ENCODE measurements at places on chromosomes 12 and 14.

DNA sequence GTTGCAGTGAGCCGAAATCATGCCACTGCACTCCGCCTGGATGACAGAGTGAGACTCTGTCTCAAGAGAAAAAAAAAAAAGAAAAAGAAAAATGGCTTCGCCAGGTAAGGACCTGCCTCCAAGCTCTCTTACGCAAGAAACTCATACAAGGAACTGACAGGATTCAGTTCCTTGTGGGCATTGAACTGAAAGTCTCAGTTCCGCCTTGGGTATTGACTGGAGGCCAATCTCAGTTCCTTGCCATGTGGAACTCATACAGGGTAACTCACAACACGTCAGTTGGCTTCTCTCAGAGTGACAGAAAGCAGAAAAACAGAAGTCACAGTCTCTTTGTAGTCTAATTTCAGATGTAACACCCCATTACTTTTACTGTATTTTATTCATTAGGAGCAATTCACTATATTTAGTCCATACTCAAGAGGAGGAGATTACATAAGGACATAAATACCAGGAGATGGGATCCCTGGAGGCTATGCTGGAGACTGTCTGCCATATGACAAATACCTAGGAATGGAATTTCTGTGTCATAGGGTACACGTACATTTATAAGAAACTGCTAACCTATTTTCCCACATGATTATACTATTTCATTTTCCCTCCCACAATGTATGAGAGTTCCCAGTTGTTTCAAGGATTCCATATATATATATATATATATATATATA, 11.4 kb upstream of the NOPCHAP1 start:
- DNase-seq: no peak

- no peak for DNase-seq
Observed at GRCh38 chr12:12404297-12404696, 47.4 kb downstream of the BORCS5 start.

GRCh38 chr14:103026988-103027387, 30.4 kb downstream of the CDC42BPB start:
- DNase-seq: no peak

GRCh38 chr14:66249544-66249943, 236.6 kb upstream of the CCDC196 start:
- no peak for DNase-seq

DNA sequence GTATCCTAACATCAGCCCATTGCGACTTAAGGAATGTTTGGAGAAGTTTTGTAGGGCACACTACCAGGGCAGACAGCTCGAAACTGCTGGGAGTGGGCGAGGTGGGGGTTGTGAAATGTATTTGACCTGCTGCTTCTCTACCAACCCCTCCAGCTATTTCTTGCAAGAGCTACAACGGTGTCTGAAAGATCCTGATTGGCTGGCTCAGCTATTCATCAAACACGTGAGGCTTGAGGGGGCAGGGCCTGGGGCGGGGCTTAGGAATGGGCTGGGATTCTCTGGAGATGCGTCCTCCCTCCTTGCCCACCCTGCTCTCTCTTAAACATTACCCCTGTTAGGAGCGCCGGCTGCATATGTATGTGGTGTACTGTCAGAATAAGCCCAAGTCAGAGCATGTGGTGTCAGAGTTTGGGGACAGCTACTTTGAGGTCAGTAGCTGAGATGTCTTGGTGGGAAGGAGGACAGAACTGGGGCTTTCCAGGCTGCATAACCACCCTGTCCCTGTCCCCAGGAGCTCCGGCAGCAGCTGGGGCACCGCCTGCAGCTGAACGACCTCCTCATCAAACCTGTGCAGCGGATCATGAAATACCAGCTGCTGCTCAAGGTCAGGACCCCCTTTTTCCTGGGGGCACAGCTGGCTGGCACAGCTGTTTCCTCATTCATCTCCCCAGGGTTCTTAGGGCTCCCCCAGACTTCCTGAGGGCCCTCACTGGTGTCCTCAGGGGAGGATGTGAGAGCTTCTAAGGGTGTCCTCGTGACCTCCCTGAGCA, 3.1 kb downstream of the ARHGEF25 start:
- DNase-seq: no peak

GRCh38 chr14:76268047-76268431, 107.9 kb upstream of the ESRRB start:
- no peak for DNase-seq

DNA sequence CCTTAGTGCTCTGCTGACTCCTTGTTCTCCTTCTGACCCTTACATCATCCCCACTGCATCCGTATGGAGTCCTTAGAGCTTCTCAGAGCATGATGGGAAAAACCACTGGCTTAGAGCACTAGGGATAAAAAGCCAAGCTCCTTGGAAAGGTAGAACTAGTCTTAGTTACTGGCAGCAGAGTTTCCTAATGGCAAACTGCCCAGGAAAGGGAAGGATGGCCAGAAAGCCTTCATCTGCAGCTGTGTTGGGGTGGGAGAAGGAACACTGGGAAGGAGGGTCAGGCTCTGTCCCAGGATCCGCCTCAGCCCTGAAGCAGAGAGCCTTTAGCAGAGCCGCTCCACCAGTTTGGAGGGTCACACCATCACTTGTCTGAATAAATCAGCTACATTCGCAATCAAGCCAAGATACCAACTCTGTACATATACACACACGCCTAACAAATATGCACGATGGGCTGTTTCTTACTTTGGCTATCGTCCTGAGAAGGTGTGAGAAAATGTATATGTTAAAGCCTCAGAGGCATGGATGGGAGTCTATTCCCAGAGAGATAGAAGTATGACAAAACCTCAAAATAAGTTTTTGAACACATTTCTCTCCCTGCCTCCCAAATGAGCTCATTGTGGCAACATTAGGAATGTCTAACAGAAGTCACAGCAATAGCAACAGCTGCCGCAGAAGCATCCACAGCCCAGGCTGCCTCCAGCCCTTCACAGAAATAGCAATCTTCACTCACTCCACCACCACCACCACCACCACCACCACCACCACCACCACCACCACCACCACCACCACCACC, 18.6 kb upstream of the GALNT8 start:
- DNase-seq: no peak

- peak; percentile 29 for DNase-seq
Observed at GRCh38 chr14:85731186-85731585, 201.2 kb downstream of the FLRT2 start.

DNA sequence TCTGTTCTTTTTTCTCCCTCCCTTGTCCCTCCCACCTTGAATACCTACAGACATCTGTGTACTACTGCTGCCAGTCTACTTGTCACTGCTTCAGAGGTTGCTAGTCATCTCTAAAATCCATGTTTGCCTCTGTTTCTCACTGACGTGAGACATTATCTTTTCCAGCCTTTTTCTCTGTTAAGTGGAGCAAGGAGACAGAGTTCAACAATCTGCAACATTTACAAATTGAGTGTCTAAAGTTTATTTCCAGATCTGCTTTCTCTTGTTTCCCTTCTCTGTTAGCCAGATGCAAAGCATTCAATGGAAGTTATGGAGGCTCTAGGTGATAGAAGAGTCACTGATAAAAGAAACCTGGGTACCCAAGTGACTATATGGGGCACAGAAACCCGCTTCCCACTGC, 47.5 kb upstream of the CNTN1 start:
- no peak for DNase-seq

GRCh38 chr12:57128519-57129247, 400 bp downstream of the LRP1 start:
- DNase-seq: no peak

Data from kidney epithelial cell (primary cell).